ENCODE measurements at places on chromosomes 4 and X. TPM values are rescaled to one million over a fixed set of nuclear protein-coding genes. Genes with fewer than 3 reads are reported as not detected.

The SGCB gene
- total RNA-seq = 23.7 TPM

The ERCC6L gene
- 2.4 TPM for total RNA-seq

The MAGIX gene
- 0.84 TPM for total RNA-seq

The SYP gene
- 0.14 TPM for total RNA-seq

The AMTN gene
- not detected for total RNA-seq

The CNGA2 gene
- total RNA-seq = not detected

The MGAT4D gene
- total RNA-seq = not detected

The RPA4 gene
- total RNA-seq = 1.7 TPM

The F11 gene
- not detected for total RNA-seq

The AMMECR1 gene
- total RNA-seq = 6.0 TPM

The UBE2K gene
- 16.0 TPM for total RNA-seq

The RAB40A gene
- 0.05 TPM for total RNA-seq

The PPP4R3C gene
- not detected for total RNA-seq

The ATP11C gene
- 118 TPM for total RNA-seq

The BMP2K gene
- total RNA-seq = 138 TPM

The RENBP gene
- total RNA-seq = 27.4 TPM

The MAGEB18 gene
- not detected for total RNA-seq

All from dermis blood vessel endothelial cell (primary cell).